Choroid plexus epithelial cell (primary cell): ENCODE measurements at places on chromosomes 12 and 14.

DNA sequence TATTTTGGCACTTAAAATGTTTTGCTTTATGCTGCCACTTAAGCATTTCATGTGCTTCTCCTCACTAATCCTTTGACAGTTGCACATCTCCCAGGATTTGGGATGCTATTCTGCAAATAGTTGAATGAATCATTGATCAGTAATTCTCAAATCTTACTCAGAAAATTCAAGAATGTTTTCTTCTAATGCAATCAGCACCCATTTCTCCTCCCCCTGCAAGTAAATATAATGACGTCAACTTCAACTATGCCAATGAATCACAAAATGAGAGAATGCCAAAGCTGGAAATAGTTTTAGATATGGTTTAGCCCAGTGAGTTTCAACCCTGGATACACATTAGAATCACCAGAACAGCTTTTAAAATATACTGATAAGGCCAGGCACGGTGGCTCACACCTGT is 2.1 kb upstream of the BLOC1S1 start:
- DNase-seq: peak; percentile 82

DNA sequence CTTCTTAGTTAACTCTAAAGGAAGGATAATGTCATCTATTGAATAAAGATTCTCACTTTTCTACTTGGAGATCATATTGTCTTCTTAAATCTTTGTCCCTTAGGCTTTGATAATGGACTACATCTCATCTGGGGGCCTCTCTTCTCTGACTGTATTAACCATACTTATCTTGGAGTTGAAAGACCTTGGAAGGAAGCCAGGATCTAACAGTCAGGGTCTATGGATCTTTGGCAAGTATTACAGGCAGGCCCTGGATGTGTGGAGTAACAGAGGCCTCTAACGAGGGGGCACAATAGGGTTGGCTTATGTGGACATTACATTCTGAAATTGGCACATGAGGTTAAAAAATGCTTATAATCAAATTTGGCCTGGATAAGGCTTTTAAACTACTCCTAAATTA is 513.8 kb downstream of the NRXN3 start:
- no peak for DNase-seq

- DNase-seq: no peak
Measured at GRCh38 chr12:125922330-125922729, 857.1 kb downstream of the AACS start.

GRCh38 chr14:100891501-100892445 is 11.7 kb downstream of the RTL1 start:
- DNase-seq: no peak

DNA sequence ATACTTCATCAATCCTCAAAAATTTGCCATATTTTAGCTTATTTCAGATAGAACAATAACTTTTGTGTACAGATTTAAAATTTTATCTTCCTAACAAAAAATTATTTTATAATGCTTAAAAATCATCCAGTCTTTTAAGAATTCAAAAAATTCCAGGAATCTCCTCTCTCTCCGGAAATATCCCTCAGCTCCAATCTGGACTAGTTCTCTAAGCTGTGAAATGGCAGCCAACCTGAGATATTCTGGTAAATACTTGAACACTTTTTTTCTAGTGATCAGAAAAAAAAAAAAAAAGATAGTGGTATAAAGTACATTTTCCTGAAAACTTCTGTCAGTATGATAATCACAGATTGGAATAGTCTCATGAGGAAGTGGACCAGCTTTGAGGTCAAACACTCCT is 57.6 kb downstream of the SSPN start:
- peak; percentile 30 for DNase-seq

DNA sequence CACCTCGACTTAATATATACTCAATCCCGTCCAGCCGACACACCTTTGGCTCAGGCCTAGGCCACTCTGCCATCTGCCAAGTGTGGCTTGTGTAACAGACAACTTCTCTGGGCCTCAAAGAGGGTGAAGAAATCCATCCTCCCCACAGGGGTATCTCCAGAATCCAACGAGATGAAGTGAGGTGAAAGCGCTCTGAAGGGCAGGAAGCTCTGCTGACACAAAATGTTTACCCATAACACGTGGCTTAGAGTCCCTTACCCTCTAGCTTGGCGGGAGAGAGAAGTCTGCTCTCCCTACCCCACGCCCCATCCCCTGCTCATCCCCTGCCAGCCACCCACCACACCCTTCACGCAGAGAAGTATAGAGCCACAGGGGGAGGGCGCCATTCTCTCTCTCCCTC is 13.0 kb downstream of the ZBTB39 start:
- DNase-seq: no peak

DNA sequence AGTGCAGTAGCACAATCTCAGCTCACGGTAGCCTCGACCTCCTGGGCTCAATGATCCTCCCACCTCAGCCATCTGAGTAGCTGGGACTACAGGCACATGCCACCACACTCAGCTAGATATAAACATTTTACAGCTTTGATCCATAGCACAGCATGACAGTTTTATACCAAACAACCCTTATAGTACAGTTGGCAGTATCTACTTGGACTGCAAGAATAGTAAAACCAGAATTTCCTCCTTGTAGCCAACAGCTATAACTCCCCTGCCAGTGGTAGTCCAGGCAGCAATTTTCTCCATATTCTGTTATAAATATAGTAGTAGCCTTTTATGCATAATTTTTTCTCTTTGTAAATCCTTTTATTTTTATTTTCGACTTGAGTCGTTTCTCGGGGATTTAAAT is 317.0 kb downstream of the FUT8 start:
- no peak for DNase-seq

- peak; percentile 36 for DNase-seq
Measured at GRCh38 chr12:109033239-109034196, 12.7 kb upstream of the SVOP start.

GRCh38 chr12:13099066-13099843 is 4.2 kb downstream of the GSG1 start:
- DNase-seq: no peak

DNA sequence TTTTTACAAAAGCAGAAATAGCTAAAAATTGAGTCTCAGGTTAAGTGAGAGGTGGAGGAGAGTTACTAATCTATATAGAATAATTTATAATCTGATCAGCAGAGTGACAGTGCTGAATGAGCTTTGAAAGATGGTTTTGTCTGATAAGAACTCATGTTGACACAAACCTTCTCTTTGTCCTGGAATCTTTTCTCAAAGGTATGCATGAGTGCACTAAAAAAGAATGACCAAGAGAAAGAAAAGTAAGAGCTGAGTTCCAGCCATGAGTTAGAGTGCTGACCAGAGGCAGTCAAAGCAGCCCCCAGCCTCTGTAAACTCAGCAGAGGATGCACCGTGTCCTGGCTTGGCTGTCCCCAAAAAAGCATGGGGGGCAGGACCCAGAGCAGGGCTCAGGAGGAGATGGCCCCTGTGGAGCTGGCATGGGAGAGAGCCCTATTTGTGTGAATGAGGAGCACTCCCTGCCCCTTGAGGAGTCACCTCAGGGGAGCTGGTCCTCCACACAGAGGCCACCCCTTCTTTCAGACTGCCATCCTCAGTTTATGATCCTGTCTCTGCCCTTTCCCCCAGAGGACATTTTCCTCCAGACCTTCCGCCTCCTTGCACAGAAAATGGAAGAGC is 129.8 kb downstream of the SEC23A start:
- no peak for DNase-seq

GRCh38 chr12:5497329-5498053 is 65.6 kb downstream of the NTF3 start:
- no peak for DNase-seq

DNA sequence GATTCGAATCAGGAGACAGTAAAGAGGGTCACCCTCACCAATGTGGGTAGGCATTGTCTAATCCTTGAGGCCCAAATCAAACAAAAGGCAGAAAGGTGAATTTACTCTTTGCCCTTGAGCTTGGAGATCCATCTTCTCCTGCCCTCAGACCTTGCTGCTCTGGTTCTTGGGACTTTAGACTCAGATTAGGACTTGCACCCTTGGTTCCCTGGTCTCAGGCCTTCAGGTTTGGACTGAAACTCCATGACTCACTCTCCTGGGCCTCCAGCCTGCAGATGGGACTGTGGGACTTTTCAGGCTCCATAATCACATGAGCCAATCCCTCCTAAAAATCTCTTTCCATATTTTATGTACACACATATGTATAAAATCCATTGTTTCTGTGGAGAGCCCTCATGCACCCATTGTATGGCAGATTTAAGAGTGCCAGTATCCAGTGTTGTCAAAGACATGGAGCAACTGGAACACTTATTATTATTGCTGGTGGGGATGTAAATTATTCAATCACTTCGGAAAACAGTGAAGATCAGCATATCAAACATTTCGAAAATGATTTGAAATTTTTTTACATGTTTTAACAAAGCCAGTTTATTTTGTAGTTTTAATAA is 48.7 kb downstream of the EID3 start:
- DNase-seq: peak; percentile 48

- no peak for DNase-seq
Measured at GRCh38 chr14:73140811-73141323, 4.6 kb downstream of the PSEN1 start.

GRCh38 chr12:47111392-47111778 is 31.6 kb upstream of the AMIGO2 start:
- DNase-seq: no peak

- DNase-seq: peak; percentile 73
Measured at GRCh38 chr12:49198431-49199155, 9.7 kb upstream of the TUBA1A start.

DNA sequence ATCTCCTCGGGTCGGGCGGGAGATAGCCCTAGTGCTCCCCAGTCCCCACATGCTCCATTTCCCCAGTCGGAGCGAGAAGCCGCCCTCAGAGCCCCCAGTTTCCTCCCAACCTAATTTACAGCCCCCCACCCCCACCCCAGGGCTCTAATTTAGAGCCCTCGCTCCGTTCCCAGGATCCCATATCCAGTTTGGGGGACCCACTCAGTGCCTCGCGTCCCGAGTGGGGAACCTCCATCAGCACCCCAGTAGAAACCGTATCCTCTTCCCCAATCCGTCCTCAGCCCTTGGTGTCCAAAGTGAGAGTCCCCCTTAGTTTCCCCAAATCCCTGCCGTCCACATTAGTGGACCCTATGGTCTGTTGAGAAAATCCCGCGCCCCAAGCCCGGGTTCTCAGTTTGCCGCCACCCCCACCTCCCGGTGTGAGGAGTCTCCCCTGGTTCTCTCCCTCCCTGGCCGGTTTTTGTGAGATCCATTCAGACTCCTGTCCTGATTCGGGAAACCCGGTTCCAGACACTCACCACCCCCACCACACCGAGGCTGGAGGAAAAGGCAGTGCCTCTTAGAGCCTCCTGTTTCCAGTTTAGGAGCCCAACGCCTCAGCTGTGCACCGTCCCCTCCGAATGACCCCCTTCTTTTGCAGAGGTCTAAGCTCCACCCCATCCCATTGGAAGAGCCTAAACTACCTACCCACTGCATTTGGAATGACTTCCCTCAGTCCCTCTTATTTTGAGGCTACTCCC is 809 bp upstream of the MSI1 start:
- DNase-seq: no peak

- DNase-seq: peak; percentile 8
Measured at GRCh38 chr14:64811676-64812075, 68.0 kb downstream of the SPTB start.

GRCh38 chr14:53019406-53019805 is 68.6 kb upstream of the FERMT2 start:
- DNase-seq: peak; percentile 26

DNA sequence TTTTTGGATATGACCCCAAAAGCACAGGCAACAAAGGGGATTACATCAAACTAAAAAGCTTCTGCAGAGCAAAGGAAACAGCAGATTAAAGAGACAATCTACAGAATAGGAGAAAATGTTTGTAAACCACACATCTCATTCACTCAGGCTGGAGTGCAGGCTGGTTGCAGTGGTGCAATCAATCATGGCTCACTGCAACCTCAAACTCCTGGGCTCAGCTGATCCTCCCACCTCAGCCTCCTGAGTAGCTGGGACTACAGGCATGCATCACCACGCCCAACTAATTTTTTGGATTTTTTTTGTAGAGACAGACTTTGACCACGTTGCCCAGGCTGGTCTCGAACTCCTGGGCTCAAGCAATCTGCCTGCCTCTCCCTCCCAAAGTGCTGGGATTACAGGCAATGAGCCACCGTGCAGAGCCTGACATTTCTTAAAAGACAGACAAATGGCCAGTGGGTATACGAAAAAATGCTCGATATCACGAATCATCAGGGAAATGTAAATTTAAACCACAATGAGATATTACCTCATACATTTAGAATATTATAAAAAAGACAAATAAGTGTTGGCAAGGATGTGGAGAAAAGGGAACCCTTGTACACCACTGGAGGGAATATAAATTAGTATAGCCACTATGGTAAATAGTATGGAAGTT is 9.8 kb downstream of the NCKAP5L start:
- DNase-seq: no peak

DNA sequence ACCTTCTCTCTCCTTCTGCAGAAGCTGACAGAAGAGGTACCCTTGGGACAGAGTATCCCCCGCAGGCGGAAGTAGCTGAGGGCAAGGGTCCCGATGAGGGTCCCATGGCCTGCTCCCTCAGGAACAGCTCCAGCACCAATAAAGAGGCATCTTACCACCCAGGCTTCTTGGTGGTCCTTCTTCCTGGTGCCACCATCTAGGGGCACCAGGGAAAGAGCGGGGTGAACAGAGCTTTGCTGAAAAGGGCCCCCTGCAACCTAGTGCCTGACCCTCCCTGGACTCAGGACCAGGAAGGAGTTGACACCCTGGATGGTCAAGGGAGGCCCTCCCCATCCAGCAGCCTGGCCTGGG is 591 bp upstream of the IRF9 start:
- no peak for DNase-seq

- no peak for DNase-seq
Measured at GRCh38 chr12:86261578-86261977, 5.4 kb upstream of the MGAT4C start.

DNA sequence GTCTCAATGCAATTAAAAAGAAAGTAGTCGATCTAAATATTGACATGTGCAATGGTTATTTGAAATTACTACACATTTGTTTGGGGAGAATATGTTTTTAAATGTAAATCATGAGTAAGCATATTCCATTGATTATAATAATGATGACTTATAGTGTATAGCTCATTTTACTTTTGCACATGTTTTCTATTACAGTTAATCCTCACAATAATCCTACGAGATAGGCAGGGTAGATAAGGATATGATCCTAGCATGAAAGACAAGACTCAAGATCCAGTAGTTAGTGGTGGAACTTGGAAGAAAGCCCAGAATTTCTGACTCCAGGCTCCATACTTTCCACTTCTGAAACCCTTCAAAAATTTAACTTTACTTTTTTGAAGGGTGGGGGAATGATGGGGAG is 94.0 kb downstream of the NAV3 start:
- peak; percentile 73 for DNase-seq

DNA sequence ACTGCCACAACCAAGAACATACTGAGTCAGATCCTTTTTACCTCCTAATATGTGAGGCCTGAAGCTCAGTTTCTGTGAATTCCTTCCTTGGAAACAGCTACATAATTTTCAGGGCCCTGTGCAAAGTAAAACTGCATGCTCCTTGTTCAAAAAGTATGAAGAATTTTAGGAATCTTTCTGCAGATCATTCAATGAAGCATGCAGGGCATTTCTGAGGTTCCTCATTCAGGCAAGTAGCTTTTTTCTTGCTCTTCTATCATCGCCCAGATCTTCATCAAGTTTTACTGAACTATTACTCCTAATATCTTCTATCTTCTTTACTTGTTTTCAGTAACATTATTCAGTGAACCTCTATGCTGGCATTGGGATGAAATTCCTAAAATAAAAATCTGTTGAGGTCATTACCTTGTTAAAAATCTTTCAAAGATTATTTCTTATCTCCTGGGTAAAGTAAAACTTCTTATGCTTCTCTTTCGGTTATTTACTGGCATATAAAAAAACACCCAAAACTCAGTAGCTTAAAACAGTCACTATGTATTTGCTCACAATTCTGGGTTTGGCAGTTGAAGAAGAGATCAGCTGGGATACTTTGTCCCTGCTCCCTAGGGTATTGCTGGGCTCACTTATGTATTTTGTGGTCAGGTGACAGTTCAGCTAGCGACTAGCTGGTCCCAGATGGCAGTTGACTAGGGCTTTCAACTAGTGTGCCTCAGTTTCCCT is 42.6 kb upstream of the KRR1 start:
- peak; percentile 62 for DNase-seq
